ENCODE measurements at places on chromosomes 7 and 10.

DNA sequence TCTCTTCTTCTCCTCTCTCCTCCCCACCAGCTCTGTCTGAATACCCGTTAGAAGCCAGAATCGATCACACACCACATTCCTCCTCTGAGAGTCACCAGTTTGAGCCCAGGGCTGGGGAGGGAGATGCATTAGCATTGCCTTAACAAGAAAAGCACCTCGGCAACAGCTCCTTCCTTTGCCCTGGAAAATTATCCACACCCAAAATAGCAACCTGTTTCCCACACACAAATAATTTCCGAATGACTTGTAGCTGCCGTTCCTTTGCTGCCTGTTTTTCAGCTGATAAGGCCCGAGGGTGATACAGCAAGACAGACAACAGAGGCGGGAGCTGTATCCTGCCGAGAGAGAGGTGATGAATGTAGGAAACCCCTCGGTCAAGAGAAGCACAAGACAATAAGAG is 91.3 kb downstream of the CPXM2 start:
- no peak for DNase-seq

GRCh38 chr10:14063531-14064285 is 267.0 kb downstream of the FRMD4A start:
- DNase-seq = no peak

- no peak for DNase-seq
Measured at GRCh38 chr10:131888186-131888604, 12.6 kb upstream of the PPP2R2D start.

DNA sequence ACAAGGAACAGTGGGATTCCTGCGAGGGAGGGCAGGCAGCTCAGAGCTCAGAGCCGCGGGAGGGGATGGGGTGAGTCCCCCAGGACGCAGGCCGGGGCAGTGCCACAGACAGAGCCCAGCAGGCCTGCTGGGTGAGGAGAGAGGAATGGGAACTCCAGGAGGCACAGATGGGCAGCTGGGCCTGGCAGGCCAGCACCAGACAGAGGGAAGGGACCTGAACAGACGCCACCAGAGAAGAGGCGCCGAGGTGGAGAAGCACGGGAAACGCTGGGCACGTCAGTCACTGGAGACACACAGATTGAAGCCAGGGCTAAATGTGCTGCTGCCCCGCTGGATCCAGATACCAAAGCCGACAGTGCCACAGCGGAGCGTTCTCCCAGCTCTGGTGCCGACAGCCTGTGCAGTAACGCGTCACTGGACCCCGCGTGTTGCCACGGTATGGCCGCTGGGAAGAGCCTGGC is 225.8 kb downstream of the MAD1L1 start:
- no peak for DNase-seq

DNA sequence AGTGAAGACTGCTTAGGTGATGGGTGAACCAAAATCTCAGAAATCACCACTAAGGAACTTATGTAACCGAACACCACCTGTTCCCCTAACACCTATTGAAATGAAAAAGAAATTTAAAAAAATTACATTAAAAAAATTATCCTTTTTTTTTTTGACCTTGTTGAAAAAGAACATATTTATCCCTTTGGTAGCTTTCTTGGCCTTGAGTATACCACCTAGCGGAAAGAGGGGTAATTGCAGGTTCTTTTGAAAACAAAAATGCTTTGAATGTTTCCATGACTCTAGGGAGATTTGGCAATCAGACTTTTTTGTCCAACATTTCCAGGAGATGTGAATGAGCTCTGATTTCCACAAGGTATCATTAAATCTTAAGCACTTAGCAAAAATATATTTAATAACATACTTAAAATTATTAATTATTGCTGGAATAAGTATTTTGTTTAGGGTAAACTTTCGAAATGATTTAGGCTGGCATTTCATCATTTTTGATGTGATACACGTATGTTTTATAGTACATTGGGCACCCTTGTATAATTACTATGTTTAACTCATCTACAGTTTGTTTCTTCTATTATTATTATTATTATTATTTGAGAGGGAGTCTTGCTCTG is 47.0 kb upstream of the ELMO1 start:
- no peak for DNase-seq

GRCh38 chr10:129386415-129387257 is 80.4 kb upstream of the MGMT start:
- no peak for DNase-seq

DNA sequence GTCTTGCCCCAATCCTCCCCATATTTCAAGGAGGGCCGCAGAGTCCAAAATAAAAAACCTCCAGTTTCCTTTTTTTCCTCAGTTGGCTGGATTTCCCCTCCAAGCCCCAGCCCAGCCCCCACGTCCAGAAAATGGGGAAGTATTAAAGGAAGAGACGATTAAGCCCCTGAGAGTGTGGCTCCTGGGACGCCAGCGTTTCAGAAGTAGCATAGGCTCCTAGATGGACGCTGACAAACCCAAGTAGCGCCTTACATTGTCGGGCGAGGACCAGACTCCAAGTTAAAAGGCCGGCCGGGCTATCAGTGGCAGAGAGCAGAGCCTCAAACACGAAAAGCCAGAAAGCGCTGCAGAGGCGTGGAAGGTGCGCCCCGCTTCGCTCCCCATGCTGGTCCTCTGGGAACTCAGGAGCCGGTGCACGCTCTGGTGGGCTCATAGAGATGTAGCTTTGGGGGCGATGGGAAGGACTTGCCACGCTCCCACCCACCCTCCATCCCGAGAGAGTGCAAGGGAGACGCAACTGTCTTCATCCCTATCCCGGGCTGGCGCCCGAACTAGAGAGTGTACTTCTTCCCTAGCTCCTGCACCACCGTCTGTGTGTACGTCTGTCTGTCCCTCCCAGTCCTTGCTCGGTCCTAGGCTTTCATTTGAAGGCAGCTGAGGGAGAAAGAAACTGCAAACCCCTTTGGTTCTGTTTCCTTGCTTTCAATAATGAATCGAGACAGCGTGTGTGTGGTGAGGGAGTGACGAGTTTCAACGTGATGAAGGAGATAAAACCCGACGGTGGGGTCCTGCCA is 6.3 kb upstream of the EMX2 start:
- peak; percentile 44 for DNase-seq

DNA sequence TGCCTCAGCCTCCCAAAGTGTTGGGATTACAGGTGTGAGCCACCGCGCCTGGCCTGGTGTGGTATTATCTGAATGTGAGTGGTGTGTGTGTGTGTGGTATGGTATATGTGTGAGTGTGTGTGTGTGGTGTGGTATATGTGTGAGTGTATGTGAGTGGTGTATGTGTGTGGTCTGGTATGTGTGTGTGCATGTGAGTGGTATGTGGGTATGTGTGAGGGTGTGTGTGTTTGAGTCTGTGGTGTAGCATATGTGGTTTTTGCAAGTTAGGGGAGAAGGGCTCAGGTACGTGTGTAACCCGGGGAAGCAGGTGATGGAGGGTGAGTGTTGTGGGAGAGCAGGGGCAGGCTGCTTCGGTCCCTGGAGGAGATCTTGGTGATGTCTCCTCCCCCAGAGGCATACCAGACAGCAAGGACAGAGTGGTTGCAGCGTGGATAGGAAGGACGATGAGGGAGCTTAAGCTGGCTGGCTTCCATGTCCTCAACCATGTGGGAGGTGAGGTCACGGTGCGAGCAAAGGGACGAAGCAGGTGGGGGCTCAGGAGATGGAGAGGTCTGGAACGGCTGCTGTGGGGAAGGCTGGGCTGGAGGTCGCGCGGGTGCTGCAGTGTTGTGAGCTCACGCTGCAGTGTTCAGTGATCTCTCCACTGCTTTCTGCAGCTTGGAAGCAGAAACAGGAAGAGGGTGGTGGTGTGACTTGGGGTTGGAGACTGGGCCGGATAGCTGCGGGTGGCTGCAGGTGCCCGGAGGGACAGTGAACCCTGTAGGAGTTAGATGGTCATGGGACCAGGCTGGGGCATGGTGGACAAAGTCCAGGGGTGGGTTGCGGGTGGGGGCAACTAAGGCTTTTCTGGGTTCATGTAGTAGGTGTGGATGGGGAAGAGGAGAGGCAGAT is 5.0 kb downstream of the ZYX start:
- no peak for DNase-seq
